ENCODE measurements at places on chromosomes 16 and 17. TPM values are rescaled to one million over a fixed set of nuclear protein-coding genes. Genes with fewer than 3 reads are reported as not detected.

SLC6A2 gene
- total RNA-seq: not detected

COG1 gene
- 11.6 TPM for total RNA-seq

OTOA gene
- not detected for total RNA-seq

SHISA6 gene
- not detected for total RNA-seq

FAM20A gene
- not detected for total RNA-seq

SEPTIN12 gene
- not detected for total RNA-seq

KCNH6 gene
- not detected for total RNA-seq

CREBBP gene
- total RNA-seq: 11.3 TPM

CDH11 gene
- 22.9 TPM for total RNA-seq

XYLT1 gene
- total RNA-seq: 0.14 TPM

KREMEN2 gene
- total RNA-seq: 0.72 TPM

MAP2K4 gene
- total RNA-seq: 23.0 TPM

ZNF469 gene
- total RNA-seq: 0.72 TPM

GAS2L2 gene
- not detected for total RNA-seq

TNK1 gene
- total RNA-seq: 5.4 TPM

COL1A1 gene
- 13.9 TPM for total RNA-seq

NUPR1 gene
- not detected for total RNA-seq

RPRML gene
- total RNA-seq: 0.22 TPM

EFCAB5 gene
- total RNA-seq: 0.29 TPM

EME1 gene
- total RNA-seq: 13.2 TPM

RPL27 gene
- 1,399 TPM for total RNA-seq

KRTAP2-2 gene
- not detected for total RNA-seq

CRYM gene
- 0.14 TPM for total RNA-seq

TP53TG3 gene
- total RNA-seq: not detected

ZSCAN10 gene
- total RNA-seq: not detected

DHX58 gene
- total RNA-seq: 4.6 TPM

DLG4 gene
- 7.8 TPM for total RNA-seq

ZG16B gene
- 2.1 TPM for total RNA-seq

OR4D2 gene
- total RNA-seq: not detected

EFTUD2 gene
- 129 TPM for total RNA-seq

KLHL10 gene
- total RNA-seq: not detected

ADAD2 gene
- total RNA-seq: not detected

C16orf96 gene
- total RNA-seq: not detected

TPPP3 gene
- total RNA-seq: not detected

ABCC6 gene
- total RNA-seq: 4.8 TPM

PRR29 gene
- 0.14 TPM for total RNA-seq

PRKAR1A gene
- total RNA-seq: 131 TPM

EFNB3 gene
- total RNA-seq: 1.7 TPM

ETV4 gene
- total RNA-seq: 63.9 TPM
